ENCODE measurements at places on chromosomes 6 and 20. TPM values are rescaled to one million over a fixed set of nuclear protein-coding genes. Genes with fewer than 3 reads are reported as not detected.

The CDYL gene
- total RNA-seq = 47.7 TPM

The GFOD1 gene
- total RNA-seq = 13.4 TPM

The CYP21A2 gene
- 0.35 TPM for total RNA-seq

The CFB gene
- total RNA-seq = 7.9 TPM

The GPANK1 gene
- total RNA-seq = 13.3 TPM

The PMEPA1 gene
- total RNA-seq = 108 TPM

The IPCEF1 gene
- under 0.01 TPM for total RNA-seq

The FAM217A gene
- total RNA-seq = not detected

The OPRM1 gene
- not detected for total RNA-seq

The SSTR4 gene
- not detected for total RNA-seq

The CLPSL1 gene
- not detected for total RNA-seq

The HDDC2 gene
- 112 TPM for total RNA-seq

The DCDC2 gene
- 0.05 TPM for total RNA-seq

The ANKEF1 gene
- 4.8 TPM for total RNA-seq

The NR2E1 gene
- total RNA-seq = 0.24 TPM

The SDHAF4 gene
- 7.5 TPM for total RNA-seq

The ELOVL4 gene
- 15.2 TPM for total RNA-seq

The CASS4 gene
- under 0.01 TPM for total RNA-seq

The PROKR2 gene
- not detected for total RNA-seq

The TSBP1 gene
- not detected for total RNA-seq

The HRH3 gene
- total RNA-seq = not detected

The COL20A1 gene
- total RNA-seq = not detected

The CFAP61 gene
- total RNA-seq = not detected

The RCAN2 gene
- total RNA-seq = 2.7 TPM

The CPNE5 gene
- not detected for total RNA-seq

The TBXT gene
- not detected for total RNA-seq

The CLPSL2 gene
- total RNA-seq = not detected

The MAFB gene
- 6.5 TPM for total RNA-seq

The OVOL2 gene
- 7.5 TPM for total RNA-seq

The CD93 gene
- total RNA-seq = not detected

The RRAGD gene
- 8.0 TPM for total RNA-seq

The MATN4 gene
- total RNA-seq = not detected

The OR2J3 gene
- not detected for total RNA-seq

The SPATS1 gene
- not detected for total RNA-seq

The SPO11 gene
- total RNA-seq = not detected

The MCHR2 gene
- total RNA-seq = not detected

The KCNK17 gene
- total RNA-seq = not detected

Measured in mammary epithelial cell (primary cell).